ENCODE measurements at places on chromosomes 1 and 21. TPM values are rescaled to one million over a fixed set of nuclear protein-coding genes. Genes with fewer than 3 reads are reported as not detected.

DNA sequence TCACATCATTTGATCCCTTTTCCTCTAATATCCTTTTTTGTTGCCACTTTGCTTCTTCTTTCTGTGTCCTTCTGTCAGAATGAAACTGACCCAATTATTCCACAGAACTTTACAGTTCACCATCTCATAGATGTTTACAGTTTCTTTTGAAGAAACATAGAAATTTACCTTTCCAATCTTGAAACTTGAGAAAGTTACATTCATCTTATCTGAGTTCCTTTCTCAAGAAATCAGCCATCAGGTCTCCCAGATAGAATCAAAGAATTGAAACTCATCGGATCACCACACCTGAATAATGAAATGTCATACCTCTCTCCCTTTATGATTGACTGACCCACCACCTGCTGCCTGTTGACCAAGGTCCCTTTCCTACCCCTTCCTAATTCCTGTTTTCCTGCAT lies 23.7 kb downstream of the CBR1 start:
- no peak for DNase-seq

DNA sequence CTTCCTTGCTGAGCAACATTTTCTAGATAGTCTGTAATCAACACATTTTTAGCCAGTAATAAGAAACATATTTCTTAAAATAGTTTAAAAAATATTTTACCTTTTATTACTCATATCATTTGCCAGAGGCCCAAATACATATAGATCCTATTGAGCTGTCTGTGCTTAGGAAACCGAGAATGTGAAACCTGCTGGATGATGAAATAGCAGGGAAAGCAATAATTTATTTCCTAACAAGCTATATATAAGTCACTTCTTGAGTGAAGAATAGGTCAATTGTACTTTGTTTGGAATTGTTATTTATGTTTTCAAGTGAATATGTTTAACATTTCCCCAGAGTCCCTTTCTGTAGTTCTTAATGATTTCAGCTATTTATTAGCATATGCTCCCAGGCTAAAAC lies 339.9 kb upstream of the TMPRSS15 start:
- DNase-seq, result no peak

DNA sequence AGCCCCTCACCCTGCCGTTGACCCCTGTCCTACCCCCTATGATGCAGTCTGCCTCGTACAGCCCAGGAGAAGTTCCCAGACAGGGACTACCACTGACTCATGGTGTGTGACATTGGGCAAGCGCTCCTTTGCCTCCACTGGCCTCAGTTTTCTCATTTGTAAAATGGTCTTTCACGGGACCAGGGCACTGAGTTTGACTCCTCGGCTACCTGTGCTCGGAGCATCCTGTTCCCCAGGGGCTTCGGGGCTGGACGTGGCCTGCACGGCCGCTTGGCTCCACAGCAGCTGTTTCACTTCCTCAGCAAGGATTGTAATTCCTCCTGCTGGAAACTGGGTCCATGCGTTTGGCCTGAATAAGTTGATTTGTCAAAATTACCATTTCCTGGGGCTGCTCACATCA lies 277.3 kb downstream of the MATN1 start:
- DNase-seq, result no peak

The AMY1C gene
- not detected for total RNA-seq

- peak; percentile 73 for DNase-seq
Measured at GRCh38 chr1:85406887-85407533, 57.9 kb downstream of the DDAH1 start.

DNA sequence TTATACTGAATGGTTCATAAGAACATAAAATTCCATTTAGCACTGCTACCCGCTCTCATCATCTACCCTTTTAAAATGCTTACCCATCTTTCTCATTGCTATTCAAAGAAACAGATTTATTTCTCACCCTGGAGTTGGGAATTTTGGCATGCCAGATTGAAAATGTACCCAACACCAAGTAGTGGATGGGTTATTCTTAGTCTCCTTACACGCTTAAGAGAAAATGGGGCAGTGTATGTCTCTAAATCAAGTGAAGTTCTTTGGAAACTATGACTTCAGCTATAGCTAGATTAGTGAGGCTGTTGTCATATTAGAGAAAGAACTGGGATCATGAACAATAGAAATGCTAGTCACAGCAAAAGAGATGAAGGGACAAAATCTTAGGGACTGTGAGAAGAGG lies 27.7 kb upstream of the ESRRG start:
- DNase-seq, result no peak

The FMO3 gene
- 0.62 TPM for total RNA-seq

The CDC73 gene
- total RNA-seq, result 35.0 TPM

- no peak for DNase-seq
Measured at GRCh38 chr1:234926264-234926558, 202.4 kb downstream of the TOMM20 start.

The WNT4 gene
- total RNA-seq, result 6.7 TPM

The CD52 gene
- not detected for total RNA-seq

The FAM167B gene
- total RNA-seq, result not detected

The KRTAP10-11 gene
- total RNA-seq, result not detected

GRCh38 chr1:41024953-41025352 lies 3.4 kb upstream of the SLFNL1 start:
- no peak for DNase-seq

GRCh38 chr1:197440715-197441114 lies 172.7 kb downstream of the CRB1 start:
- no peak for DNase-seq
